ENCODE measurements at places on chromosomes 2 and 18.

GRCh38 chr2:70024284-70024683 lies 62.9 kb upstream of the ASPRV1 start:
- DNase-seq = no peak

DNA sequence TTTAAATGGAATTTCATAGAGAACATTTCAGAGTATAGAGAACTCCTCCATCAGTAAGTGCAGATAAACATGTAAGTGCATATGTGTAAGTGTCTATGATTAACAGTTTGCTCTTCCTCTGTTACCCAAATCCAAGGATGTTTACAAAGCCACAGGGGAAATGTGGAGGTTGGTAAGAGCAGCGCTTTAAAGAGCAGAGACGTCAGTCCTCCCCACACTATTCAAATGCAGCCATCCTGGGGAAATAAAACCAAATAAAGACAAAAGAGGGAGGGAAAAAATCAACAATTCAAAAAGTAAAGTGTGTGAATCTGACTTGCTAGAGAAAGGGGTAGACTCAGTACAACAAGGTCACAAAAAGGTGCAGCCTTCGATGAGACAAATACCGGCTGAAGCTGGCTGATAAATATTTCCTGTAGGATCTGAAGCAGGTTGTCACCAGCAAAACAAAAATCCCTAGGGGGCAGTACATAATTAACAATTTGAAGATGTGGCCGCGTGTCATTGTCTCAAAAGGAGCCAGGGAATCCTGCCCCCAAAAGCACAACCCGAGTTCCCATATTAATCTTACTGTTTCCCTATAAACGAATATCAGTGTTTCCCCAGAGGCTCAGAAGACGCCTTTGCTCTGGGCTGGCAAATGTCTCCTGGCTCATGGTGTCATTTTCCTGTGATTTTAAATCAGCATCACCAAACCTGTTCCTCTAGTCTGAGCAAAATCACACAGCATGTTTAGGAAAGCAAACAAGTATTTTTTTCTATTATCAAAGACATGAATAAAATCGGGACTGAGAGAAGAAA lies 216.5 kb downstream of the CDCA7 start:
- no peak for DNase-seq

GRCh38 chr18:13435586-13436333 lies 217.2 kb downstream of the LDLRAD4 start:
- no peak for DNase-seq

- DNase-seq = no peak
Observed at GRCh38 chr18:59015531-59016152, 124.0 kb upstream of the SEC11C start.

DNA sequence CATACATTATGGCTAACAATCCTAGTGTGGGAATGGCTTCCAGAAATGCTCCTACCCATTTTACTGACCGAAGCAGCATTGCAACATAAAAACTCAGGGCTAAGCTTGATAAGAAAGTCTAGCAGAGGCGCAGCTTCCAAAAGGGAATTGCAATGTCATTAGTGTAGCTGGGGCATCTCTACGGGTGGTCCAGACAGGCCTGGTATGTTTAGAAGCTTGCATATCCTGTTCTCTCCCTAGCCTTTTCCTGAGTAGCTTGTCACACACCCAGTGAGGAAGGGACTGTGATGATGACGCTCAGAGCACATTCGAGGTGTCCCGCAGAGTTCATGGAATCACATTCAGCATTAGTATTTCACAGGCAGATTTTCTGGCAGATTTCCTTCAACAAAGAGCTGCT lies 38.0 kb upstream of the COL5A2 start:
- no peak for DNase-seq

DNA sequence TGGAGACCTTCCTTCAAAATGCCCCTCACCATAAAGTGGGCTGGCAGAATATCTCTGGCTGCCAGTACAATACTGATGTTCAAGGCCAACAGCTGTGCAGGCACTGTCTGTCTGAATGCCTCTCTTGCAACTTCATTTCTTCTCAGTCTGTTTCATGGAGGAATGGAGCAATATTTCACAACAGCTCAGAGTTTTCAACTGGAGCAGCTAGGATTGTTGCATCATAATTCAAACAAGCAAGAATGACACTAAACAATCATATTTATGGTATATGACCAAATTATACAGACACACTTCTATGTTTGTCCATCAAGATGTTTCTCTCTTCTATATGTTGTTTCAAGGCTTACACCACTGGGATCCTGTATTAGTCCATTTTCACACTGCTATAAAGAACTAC lies 444.2 kb downstream of the LRATD1 start:
- no peak for DNase-seq

DNA sequence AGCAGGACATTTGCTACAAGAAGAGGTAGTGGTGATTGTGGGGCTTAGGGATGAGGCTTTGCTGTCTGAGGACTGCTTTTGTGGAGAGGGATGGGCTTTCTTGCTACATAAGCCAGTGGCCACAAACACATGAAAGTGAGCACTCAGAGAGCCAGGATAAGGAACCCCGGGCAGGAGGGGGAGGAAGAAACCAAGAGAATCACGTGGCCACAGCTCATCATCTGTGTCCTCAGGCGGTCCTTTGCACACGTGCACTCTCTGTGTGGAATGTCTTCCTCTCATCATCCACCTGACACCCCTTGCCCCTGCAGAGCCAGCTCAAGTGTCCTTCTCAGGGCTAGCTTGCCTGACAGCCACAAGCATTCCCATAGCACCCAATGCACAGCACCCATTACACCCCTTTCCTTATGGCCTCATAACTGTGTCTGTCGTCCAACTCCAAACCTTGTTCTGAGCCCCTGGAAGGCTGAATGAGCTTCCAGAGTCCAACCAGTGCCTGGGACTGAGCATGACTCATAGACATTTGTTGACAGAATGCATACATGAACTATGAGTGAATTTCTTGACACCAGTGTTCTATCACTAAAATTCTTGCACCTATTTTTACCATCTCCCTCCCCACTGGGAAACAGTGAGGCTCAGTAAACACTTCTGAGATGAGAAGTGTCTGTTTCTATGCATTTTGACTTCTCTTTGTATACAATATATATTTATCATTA lies 398.3 kb downstream of the ALK start:
- no peak for DNase-seq

GRCh38 chr18:11851146-11851805 lies at the start of gene CHMP1B:
CHMP1B (plus strand) TSS chr18:11851413; CDS start chr18:11851512, 99 bp downstream.
- DNase-seq = peak; percentile 96

DNA sequence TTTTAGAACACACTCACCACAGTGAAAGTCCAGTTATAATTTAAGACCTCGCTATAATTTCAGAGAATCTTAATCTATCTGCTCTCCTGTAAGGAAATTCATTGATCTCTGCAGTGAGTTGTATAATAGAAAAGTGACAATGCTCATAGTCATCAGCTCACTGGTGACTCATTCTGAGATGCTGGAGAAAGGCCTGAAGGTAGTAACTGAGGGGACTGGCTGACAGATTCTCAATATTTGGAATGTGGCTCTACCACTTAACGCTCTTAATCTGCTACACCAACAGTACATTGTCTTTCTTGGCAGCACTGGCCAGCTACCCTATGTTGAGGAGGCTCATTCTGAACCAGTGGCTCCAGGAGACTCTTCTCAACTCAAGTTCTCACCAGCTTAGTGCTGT lies 246.1 kb downstream of the RPRM start:
- DNase-seq = no peak

DNA sequence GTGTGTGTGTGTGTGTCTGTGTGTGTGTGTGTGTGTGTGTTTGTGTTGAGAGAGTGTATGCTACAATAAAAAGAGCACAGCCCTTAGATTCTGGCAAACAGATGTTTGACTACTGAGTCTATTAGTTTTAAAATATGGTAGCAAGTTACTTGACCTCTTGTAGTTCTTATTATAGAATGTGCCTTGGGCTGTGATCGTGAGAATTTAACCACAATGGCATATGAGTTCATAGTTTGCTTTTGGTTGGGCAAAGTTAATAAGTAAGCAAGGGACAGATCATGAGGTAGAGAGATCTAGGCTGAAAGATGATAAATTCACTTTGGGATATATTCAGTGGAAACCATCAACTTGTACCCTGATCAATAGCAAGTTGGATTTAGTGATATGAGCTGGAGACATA lies 334.3 kb upstream of the VWC2L start:
- no peak for DNase-seq

DNA sequence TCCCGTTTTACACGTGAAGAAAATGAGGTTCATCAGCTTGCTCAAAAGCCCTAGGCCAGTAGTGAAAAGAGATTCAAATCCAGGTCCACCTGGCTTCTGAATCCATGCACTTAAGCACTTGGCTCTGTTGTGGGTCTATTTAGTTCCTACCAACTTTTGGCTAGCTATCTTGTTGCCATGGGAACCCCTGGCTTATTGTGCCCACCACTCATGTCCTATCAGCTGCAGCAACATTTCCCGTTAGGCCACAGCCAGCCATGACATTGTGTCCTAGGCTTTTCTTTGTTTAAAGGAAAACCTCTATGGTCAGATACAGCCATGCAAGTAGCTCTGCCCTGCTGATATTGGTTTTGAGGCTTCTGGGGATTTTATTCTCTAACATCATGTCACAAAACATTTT lies 49.8 kb downstream of the PLEK start:
- no peak for DNase-seq

DNA sequence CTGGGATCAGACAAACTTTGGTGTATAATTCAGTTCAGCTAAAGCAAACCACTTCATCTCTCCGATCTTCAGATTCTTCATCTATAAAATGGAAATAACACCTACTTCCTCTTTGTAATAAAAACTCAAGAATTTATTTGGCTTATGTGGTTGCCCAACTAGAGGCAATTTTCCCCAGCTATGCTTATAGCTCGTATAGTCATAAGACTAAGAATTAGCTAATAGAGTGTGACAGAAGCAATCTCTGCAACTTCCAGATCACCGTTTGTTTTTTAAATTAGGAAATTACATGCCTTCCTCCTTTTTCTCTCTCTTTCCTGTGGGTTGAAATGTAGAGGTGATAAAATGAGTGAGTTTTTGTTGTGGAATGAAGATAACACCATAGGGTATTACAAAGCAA lies 35.3 kb upstream of the KCNF1 start:
- no peak for DNase-seq

DNA sequence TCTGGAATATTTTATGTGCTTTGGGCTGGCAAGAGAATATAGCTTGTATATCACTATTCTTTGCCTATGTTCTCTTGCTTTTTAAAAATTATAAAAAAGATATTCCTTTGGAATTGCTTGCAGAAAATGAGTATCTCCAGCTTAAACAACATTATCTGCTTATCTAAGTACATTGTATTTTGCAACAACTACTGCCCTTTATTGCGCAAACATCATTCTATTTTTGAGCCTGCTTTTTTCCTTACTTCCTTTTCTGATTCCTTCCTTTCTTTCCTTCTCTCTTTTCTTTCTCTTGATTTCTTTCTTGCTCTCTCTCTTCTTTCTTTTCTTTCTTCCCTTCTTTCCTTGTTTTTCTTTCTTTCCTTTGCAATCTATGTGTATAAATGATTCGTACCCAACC lies 74.0 kb downstream of the UNC80 start:
- no peak for DNase-seq

GRCh38 chr2:191638079-191638801 lies 39.7 kb upstream of the NABP1 start:
- DNase-seq = no peak

- no peak for DNase-seq
Observed at GRCh38 chr2:6352906-6353515, 512.7 kb downstream of the CMPK2 start.

DNA sequence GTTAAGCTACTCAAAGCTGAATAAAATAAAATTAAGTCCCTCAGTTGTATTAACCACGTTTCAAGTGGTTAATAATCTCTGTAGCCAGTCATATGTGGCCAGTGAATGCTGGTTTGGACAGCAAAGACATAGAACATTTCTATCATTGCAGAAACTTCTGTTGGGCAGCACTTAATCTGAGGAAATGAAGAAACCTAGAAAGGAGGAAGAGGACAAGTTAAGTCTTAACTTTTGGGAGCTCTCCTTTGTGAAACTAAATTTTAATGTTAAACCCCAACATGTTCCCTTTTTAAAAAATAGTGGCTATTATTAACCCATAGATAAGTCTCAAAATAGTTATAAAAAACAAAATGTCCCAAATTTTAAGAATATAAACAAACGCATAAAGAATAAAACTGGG lies 421.3 kb downstream of the ARHGAP15 start:
- DNase-seq = no peak

DNA sequence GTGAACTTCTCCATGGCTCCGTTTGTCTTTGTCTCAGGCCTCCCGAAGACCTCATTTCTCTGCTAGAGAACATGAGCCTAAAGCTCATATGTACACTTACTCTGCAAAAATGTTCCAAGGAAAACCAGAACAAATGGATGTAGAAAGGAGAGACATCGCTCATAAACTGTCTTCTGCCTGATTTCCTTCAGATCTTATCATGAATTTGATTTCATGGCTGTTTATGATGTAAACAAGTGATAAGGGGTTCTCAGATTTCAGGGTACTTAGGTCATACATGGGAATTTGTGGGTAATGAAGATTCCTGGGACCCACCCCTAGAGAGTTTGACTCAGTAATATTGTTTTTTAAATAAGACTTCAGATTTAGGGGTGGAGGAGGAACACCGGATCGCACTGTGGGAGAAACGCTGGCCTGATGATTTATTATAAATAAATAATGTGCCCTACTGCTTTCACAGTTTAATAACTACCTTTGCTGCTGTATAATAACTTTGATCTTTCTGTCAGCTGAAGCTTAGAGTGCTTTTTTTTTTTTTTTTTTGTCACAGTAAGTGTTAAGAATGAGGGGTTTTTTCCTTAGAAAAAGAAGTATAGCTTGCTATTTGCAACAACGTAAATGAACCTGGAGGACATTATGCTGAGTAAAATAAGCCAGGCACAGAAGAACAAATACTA lies 14.9 kb downstream of the AOX1 start:
- DNase-seq = no peak
